ENCODE measurements at places on chromosomes 5 and 9. TPM values are rescaled to one million over a fixed set of nuclear protein-coding genes. Genes with fewer than 3 reads are reported as not detected.

- H3K27ac ChIP-seq = no peak overlapping the region
- H3K4me3 ChIP-seq = no peak overlapping the region
- peaks cover 3% of the 10 kb centered on the region for H3K27me3 ChIP-seq
- H3K36me3 ChIP-seq = no peaks in the 10 kb centered on the region
- peak; percentile 35 for DNase-seq
- peaks cover 9% of the 10 kb centered on the region for H3K4me1 ChIP-seq
Measured at GRCh38 chr9:38227061-38227540, 158.1 kb upstream of the SHB start.

- no peak for DNase-seq
- H3K27ac ChIP-seq = no peak overlapping the region
- no peak overlapping the region for H3K4me3 ChIP-seq
- H3K4me1 ChIP-seq = no peaks in the 10 kb centered on the region
- peaks cover 3% of the 10 kb centered on the region for H3K27me3 ChIP-seq
Measured at GRCh38 chr5:105695941-105696340, 1974.8 kb downstream of the EFNA5 start.

DNA sequence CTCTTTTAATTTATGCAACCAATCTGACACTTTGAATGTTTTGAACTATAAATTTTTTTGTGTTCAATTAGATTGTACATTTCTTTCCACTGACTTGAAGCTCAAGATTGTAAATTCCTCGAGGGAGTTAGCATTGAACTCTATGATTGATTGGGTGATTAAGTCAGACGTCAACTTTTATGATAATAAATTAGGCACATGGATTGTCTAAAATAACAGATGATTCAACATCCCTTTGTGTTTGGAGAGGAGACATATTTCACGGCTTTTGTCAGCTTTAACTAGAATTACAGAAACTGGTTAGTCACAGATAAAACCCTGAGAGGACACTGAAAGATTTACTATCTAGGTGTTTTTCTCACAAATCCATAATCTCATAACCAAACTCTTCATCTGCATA, 32.7 kb upstream of the TXNDC8 start:
- H3K4me3 ChIP-seq = no peak overlapping the region
- H3K4me1 ChIP-seq = no peaks in the 10 kb centered on the region
- H3K36me3 ChIP-seq = no peaks in the 10 kb centered on the region
- H3K27me3 ChIP-seq = no peaks in the 10 kb centered on the region

DNA sequence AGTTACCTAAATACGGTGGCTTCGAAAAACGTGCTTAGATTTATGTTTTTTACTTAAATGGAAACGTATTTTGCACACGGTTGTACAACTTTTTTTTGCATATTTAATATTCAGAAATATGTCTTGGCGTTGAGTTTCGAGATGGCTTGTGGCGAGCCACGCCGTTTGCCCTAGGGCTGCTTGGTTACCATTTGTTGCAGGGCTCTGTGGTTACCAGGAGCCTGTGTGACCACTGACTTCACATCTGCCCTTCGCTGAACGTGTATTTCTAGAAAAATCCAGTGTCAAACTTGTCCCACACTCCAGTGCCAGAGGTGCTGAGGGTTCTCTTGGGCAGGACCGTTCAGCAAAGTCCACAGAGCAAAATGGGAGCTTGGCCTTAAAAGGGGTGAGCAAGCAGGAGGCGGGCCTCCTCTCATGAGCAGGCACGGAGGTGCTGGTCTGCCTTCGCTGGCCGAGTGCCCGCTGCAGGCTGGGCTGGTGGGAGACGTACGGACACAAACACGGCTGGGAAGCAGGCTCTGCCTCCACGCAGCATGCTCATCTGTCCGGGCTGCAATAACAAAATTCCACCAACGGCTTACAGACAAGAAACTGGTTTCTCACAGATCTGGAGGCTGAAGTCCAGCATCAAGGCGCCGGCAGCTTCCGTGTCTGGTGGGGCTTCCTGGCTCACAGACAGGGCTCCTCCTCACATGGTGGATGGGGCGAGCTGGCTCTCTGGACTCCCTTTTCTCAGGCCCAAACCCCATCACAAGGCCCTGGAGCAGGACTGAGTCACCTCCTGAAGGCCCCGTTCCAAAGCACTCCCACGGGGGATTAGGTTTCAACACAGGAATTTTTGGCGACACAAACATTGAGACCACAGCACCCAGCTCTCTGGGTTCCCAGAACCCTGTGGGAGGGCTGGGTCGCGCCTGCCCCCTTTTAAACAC, 5.4 kb downstream of the MRPL36 start:
- H3K27ac ChIP-seq = no peak overlapping the region
- H3K27me3 ChIP-seq = peaks cover 5% of the 10 kb centered on the region
- peaks cover 26% of the 10 kb centered on the region for H3K4me1 ChIP-seq
- H3K36me3 ChIP-seq = peaks cover 4% of the 10 kb centered on the region
- H3K4me3 ChIP-seq = no peak overlapping the region

GRCh38 chr9:136403538-136403914, 3.6 kb upstream of the SNAPC4 start:
- H3K27me3 ChIP-seq = peaks cover 18% of the 10 kb centered on the region
- H3K4me3 ChIP-seq = no peak overlapping the region
- no peak for DNase-seq
- H3K27ac ChIP-seq = no peak overlapping the region

GRCh38 chr5:142888469-142889085, 118.4 kb downstream of the ARHGAP26 start:
- peaks cover 16% of the 10 kb centered on the region for H3K4me1 ChIP-seq
- peaks cover 2% of the 10 kb centered on the region for H3K27me3 ChIP-seq
- H3K4me3 ChIP-seq = no peak overlapping the region
- no peak overlapping the region for H3K27ac ChIP-seq

- no peaks in the 10 kb centered on the region for H3K36me3 ChIP-seq
- no peak for DNase-seq
- no peaks in the 10 kb centered on the region for H3K4me1 ChIP-seq
- no peak overlapping the region for H3K27ac ChIP-seq
Measured at GRCh38 chr5:59333416-59333815, 560.1 kb downstream of the PDE4D start.

DNA sequence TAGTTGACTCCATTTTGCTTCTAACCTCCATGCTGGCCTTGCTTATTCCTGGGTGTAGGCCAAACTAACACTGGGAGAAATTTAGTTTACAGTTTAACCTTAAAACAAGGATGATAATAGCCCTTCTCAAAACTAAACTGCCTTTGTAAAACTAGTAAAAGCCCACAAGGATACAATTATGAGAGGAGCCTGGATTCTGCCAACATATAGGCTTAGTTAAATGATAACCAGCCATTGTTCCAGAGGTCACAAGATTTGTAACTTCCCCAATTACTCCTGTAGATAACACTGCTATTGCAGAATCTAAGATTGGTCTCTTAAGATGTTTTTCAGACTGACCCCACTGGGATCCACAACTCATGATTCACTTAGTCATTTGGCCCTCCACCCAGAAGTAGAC, 2300.3 kb upstream of the C9orf72 start:
- no peak overlapping the region for H3K27ac ChIP-seq
- H3K4me1 ChIP-seq = no peaks in the 10 kb centered on the region
- no peaks in the 10 kb centered on the region for H3K27me3 ChIP-seq
- DNase-seq = no peak
- H3K36me3 ChIP-seq = no peaks in the 10 kb centered on the region
- no peak overlapping the region for H3K4me3 ChIP-seq

- H3K27me3 ChIP-seq = peaks cover 3% of the 10 kb centered on the region
- no peak overlapping the region for H3K27ac ChIP-seq
- no peak overlapping the region for H3K4me3 ChIP-seq
- DNase-seq = no peak
Measured at GRCh38 chr9:138060365-138060764, 182.8 kb downstream of the CACNA1B start.

- no peaks in the 10 kb centered on the region for H3K4me1 ChIP-seq
- no peak overlapping the region for H3K4me3 ChIP-seq
- H3K36me3 ChIP-seq = no peaks in the 10 kb centered on the region
Measured at GRCh38 chr5:115992848-115993350, 30.6 kb downstream of the LVRN start.

DNA sequence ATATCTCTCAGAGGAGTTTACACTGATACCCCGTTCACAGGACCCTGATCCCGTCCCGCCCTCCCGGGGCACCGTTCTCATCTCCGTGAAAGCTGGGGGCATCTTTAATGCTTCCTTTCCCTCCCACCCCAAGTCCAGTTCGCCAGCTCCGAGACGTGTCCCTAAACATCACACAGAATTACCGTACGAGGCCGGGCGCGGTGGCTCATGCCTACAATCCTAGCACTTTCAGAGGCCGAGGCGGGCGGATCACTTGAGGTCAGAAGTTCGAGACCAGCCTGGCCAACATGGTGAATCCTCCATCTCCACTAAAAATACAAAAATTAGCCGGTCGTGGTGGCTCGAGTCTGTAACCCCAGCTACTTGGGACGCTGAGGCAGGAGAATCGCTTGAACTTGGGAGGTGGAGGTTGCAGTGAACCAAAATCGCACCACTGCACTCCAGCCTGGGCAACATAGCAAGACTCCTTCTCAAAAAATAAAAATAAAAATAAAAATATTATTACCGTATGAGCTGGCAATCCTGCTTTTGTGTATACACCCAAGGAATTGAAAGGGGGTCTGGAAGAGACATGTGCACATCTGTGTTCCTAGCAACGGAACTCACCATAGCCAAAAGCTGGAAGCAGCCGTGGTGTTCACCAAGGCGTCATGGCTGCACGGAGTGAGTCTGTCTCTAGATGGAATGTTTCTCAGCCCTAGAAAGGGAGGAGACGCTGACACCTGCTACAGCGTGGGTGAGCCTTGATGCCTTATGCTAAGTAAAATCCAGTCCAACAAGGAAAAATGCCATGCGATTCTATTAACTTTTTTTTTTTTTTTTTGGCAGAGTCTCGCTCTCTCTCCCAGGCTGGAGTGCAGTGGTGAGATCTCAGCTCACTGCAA, 1.2 kb upstream of the ABO start:
- no peak overlapping the region for H3K27ac ChIP-seq
- no peak for DNase-seq
- H3K4me3 ChIP-seq = peak overlapping the region; percentile 85
- H3K36me3 ChIP-seq = peaks cover 6% of the 10 kb centered on the region
- peaks cover 5% of the 10 kb centered on the region for H3K27me3 ChIP-seq

TAS2R1 gene
- total RNA-seq = not detected

IL17B gene
- not detected for total RNA-seq

KIF20A gene
- total RNA-seq = 10.3 TPM
